ENCODE measurements at places on chromosomes 6 and 20.

DNA sequence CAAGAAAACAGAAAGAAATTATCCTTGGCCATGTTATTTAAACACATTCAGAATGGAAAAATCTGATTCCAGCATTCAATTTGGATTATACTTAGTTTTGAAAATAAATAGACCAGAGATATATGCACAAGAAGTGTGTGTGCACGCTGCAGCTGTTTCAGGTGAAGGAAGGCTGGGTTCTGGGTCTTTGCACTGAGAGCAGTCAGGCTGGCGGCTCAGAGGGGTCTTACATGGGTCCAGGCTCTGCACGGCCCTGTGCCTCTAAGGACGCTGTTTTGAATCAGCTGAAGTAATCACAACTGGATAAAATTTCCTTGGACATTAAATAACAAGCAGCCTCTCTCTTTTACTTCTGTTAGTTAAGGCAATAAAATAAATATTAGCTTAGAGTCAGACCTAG lies 31.8 kb downstream of the GCLC start:
- DNase-seq = no peak

DNA sequence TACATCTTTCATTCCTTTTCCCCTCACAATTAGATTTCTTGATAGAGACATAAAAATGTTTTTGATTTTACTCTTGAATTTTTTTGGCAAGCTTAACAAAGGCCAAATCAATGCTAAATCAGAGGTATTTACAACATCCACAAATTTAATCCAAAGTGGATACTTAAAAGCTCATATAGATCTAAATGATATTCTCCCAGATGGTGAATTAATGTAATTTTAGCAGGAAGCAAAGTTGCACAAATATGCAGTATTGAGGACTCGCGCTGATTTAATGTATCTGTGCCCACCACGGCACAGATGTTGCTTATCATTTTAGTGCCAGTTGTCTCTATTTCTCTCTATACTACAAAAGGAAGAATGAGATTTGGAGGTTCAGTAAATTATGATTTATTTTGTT lies 167.4 kb downstream of the COL19A1 start:
- DNase-seq = no peak

- no peak for DNase-seq
Observed at GRCh38 chr6:89221971-89222711, 5.0 kb upstream of the GABRR1 start.

GRCh38 chr6:4320860-4321259 lies 185.5 kb upstream of the ECI2 start:
- no peak for DNase-seq

- DNase-seq = no peak
Observed at GRCh38 chr6:146574211-146574610, 24.6 kb upstream of the ADGB start.

DNA sequence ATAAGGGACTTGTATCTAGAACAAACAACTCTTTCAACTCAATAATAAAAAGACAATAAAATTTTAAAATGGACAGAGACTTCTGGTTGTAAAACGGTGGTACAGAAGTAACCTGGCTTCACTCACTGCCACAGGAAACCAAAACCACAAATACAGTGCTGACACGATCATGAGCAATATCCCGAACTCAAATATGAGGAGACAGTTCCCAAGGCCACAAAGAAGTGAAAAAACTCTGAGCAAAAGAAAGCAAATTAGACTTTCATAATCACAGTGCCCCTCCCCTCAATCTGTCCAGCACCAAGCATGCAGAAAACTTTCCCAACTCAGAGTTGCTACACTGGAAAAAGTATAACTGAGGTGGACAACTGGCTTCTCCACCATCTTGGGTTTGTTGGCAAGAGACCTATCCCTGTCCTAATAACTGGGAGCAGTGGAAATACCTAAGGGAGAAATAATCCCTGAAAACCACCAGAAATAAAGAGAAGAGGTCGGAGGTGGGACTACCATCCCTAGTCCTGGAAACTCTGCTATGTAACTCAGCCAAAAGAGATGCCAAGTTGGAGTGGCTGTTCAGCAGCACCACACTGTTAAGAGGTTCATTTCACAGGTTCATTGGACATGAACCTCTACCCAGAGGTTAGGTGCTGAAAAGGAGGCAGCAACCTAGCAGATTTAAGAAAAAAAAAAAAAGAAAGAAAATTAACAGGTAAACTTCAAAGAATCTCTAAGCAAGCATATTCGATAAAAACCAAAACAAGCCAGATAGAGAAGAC lies 55.5 kb downstream of the REV3L start:
- DNase-seq = no peak

GRCh38 chr20:4046311-4046924 lies 31.1 kb upstream of the RNF24 start:
- DNase-seq = no peak

DNA sequence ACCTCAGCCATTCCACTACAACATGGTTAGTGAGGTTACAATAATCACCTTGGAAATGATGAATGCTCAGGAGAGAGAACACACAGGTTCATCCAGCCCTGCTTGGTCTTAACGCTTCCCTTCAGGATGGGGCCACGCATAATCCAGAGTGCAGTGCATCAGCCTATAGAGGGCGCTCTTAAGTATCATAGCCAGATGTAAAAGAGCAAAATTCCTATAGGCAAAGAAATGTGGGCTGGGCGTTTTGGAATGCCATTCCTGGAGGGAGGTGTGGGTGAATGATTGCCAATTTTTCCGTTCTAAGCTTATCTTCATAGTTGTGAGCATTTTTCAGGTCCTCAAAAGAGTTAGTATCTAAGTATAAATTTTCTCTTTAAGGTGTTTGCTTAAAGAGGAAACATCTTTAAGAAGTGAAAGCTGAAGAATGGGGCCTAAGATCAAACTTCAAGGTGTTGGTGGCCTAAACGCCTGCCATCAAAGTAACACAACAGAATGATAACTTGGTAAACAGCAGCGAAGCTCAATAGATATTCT lies 1.8 kb downstream of the RIPOR2 start:
- no peak for DNase-seq

DNA sequence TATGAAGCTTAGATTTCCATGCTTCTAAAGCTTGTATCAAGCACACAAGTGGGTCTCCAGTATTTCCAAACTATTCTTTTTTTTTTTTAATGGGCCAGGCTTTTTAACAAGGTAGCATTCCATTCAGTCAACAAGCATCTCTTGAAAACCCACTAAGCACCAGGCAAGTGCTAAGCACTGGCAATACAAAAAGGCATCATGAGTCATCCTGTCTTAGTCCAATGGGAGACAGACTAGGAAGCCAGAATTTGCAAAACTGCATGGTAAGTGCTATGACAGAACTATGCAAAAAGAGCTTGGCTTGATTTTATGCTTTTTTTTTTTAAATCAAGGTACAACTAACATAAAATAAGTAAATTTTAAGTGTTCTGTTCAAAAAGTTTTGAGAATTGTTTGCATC lies 109.3 kb upstream of the DST start:
- no peak for DNase-seq

- no peak for DNase-seq
Observed at GRCh38 chr20:47258745-47259695, 97.5 kb downstream of the ZMYND8 start.

- no peak for DNase-seq
Observed at GRCh38 chr6:22451962-22452361, 117.4 kb upstream of the HDGFL1 start.

DNA sequence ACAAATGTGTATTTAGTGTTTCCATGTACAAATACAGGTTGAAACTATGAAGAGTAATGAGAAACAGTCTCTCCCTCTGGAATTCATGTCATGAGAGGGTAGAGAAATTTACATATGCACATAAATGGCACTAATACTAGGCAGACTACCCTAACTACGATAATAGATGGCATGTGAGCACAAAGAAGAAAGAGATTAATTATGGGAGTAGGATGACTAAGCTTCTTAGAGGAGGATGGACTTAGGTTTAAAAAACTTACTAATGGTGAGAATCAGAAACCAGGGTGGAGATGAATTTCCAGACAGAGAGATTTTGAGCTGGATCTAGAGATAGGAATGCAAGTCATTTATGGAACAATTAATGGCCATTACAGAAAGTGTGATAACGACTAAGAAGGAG lies 225.3 kb upstream of the HTR1E start:
- DNase-seq = no peak

DNA sequence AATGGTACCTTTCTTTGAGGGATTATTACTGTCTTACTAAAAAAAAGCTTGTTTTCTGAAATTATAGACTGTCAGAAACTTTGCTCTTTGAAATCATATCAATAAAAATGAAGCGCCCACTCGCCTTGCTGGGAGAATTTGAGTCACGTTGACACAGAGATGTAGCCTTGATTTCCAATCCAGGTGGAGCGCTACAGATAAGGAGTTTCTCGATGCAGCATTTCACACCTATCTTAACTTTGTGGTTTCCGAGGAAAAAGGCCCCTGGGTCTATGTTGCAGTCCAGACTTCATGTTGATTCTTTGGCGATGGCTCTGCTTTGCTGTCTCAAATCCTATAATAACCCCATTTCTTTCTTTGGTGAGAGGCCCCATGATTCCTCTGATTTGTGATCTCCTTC lies 158.1 kb upstream of the ARG1 start:
- DNase-seq = no peak

- no peak for DNase-seq
Observed at GRCh38 chr20:62602550-62602949, 39.8 kb upstream of the SLCO4A1 start.

DNA sequence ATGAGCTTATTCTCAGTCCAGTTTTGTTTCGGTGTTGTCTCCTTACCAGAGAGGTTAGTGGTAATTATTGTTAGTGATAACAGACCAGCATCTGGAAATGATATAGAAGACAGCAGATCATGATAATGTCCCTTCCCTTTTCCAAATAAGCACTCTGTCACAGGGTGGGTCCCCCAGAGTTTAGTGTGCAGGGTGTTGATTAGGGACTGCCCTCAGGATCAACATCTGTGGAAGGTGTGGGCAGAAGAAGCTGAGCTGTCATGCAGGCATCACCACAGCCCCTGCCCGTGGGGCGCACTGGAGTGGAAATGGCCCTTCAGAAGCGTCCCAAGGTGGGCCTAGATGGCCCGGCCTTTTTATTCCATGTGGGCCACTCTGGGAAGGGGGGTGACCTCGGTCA lies 67.6 kb upstream of the DTNBP1 start:
- no peak for DNase-seq

GRCh38 chr20:32731882-32732266 lies 11.4 kb downstream of the COMMD7 start:
- no peak for DNase-seq

- DNase-seq = no peak
Observed at GRCh38 chr6:37946057-37946456, 126.5 kb downstream of the ZFAND3 start.

DNA sequence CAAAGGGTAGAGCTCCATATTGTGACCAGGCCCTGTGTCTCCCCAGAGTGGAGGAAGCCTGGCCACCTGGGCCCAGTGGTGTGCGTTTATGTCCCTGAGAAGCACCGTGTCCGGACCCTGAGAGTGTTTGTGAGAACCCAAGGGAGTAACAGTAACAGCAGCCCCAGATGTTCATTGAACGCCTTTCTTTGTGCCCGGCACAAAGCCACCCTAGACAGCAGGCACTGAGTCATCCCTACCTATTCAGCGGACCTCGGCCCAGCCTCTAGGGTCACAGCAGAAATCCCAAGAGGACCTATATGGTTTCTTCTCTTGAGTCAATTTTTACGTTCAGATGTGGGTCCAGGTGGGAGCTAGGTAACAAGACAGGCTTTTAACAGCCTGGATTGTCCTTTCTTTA lies 24.5 kb downstream of the BCAS4 start:
- DNase-seq = no peak

DNA sequence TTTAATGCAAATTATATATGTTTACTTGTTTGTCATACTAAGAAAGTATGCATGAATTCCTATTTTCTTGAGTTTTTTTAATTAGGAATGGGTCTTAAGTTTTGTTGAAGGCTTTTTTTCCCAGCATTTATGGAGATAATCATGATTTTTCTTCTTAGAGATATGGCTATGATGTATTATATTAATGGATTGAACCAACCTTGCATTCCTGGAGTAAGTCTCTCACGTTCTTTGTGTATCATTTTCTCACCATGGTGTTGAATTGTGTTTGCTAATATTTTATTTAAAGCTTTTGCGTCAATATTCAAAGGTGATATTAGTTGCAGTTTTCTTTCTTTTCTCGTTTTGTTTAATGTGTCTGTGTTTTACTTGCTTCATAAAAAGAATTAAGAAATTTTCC lies 48.4 kb upstream of the SLC35D3 start:
- no peak for DNase-seq

DNA sequence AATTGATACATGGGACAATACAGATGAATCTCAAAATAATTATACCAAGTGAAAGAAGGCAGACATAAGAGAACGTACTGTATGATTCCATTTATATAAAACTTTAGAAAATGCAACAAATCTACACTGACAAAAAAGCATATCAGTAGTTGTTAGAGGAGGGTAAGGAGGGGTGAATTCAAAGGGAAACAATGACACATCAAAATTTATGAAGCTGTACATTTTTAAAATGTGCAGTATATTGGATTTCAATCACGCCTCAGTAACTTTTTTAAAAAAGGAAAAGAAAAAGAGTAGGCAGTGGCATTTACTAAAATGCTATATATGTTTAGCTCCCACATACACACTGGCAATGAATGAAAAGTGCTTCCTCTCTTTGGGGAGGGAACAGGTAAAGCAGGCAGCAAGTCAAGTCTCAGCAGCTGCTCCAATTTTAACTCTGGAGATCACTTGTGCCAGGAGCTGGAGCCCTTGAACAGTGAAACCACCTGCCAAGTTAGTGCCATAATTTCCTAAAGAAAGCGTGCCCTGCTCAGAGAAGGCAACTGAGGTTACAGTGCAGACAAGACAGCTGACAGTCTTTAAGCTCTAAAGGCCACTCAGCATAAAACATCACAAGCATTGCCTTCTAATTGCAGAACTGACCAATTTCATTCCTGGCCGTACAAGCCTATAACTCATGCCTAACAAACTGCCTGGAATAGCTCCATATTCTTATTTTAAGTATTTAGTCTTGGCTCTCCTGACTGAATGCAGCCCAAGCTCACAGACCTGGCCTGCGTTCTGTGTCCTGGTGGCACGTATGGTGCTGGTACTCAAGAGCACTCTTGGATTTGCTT lies 10.9 kb downstream of the FKBP1A start:
- DNase-seq = no peak

- DNase-seq = no peak
Observed at GRCh38 chr6:20379231-20379630, 22.4 kb upstream of the E2F3 start.

DNA sequence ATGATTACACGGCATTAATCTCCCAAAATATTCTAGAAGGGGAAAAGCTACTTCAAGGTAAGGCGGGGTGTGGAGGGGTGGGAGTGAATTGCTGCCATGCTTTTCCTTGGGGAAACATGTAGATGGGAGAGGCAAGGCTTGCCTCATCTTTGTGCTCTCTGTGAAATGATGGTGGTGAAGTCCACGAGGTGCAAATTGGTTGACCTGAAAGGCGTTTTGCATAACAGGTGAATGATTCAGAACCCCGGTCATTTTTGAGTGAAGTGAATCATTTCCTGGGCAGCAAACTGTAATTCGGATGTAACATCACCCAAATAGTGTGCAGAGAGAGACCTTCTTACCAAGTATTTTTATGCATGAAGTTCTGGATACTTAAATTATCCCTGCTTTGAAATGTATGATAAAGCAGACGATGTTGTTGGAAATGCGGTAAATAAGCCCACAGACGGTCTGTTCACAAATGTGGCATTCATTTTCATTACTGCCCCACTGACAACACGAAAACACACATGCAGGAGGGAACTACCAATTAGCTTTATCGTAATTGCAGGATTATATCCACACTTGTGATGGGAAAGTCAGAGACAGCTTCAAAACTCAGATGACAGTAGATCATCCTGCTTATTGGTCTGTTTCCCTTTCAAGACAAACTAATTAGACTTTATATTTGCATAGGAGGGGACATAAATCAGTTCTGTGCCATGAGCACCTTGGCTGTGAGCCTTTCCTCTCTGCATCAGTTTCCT lies 3.0 kb downstream of the CDH4 start:
- DNase-seq = no peak
